NCI-H2171 treated with DMSO at 0.1 percent for 48 hours (cell line): ENCODE measurements at places on chromosomes 5 and 9.

- no peak for DNase-seq
These were observed 151.1 kb upstream of the ERCC6L2 start for GRCh38 chr9:95724253-95724991.

- no peak for DNase-seq
These were observed 179.5 kb upstream of the MAST4 start for GRCh38 chr5:66416698-66417097.

GRCh38 chr9:24698881-24699518, 153.3 kb upstream of the IZUMO3 start:
- DNase-seq = no peak

DNA sequence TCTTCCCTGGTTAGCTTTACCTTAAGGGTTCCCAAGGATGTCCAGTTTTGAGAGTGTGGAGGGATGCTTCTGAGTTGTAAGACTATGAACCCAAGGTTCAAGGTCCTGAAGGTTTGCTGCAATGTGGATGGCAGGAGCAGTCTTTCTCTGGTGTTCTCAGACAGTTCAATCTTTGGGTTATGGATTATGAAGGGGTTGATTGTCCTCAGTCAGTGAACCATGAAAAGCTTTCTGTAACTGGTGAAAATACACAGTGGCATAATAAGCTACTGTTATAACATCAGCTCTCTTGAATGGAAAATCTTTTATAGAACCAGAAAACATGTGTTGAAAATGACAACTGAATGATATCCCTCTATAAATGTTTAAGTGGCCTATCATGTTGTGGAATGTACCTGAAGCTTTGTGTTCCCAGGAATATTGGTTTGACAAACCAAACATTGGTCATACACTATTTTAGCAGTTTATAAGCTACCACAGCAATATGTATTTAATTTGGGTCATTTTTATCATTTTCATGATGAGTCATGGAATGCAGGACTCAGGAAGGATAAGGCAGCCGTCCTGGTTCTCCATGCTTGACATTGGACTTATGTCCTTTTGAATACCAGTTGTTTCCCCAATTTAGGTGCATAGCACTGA, 1041.8 kb upstream of the ARRDC3 start:
- no peak for DNase-seq

GRCh38 chr9:96587338-96588315, 32.0 kb downstream of the CDC14B start:
- no peak for DNase-seq

DNA sequence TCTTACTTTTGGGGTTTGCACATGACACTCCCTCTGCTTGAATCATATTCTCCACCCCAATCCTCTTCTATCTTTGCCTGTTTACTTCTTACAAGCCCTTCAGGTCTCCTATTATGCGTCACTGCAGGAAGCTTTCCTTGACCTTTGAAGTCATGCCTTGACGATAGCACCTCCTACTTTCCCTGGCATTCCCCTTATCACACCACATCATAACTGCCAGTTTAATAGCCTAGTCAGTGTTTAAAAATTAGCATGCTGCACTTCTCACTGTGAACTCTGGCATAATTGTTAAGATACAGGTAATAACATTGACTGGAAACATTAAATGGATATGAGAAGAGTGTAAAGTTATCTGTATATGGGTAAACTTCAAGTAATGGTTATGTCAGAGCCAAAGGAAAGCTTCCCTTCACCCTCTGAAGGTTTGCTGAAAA, 37.1 kb upstream of the CEP120 start:
- DNase-seq = no peak
